ENCODE measurements at places on chromosomes 6 and 20.

DNA sequence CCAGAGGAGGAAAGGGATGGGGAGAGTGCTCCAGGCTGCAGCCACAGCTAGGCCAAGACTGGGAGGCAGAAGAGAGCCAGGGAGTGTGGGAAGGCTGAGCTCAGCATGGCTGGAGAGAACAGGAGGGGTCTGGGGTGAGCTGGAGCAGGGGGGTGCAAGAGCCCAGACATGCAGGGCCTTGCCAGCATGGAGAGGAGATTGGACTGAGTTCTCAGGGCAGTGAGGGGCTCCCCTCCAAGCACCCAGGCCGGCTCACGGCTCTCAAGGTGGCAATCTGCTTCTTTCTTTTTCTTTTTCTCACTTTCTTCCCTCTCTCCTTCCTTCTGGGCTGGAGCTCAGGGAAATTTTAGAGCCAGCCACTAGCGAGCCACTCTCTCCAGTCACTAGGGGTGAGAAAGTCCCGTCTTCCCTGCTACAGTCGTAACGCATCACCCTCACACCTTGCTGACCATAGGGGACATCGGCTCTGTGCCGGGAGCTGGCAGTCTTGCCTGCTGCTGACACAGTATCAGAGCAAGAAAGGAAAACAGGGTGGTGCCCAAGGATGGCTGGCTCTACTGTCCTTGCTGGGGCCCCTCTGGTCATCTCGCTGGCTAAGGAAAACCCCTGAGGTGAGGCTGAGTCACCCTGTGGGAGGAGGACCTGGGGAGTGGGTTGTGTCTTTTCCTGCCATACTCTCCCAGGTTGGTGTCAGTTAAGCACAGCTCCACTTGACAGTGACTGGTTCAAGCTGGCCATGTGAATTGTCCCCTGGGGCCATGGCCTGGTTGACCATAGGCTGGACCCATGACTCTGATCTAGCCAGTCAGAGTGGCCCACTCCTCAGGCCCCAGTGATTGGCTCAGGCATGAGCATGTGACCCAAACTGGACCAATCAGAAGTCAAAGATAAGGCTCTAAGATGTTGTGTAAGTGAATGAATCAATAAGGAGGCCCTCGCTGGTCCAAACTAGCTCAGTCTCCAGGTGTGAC, 135.1 kb upstream of the PMEPA1 start:
- no peak for DNase-seq

DNA sequence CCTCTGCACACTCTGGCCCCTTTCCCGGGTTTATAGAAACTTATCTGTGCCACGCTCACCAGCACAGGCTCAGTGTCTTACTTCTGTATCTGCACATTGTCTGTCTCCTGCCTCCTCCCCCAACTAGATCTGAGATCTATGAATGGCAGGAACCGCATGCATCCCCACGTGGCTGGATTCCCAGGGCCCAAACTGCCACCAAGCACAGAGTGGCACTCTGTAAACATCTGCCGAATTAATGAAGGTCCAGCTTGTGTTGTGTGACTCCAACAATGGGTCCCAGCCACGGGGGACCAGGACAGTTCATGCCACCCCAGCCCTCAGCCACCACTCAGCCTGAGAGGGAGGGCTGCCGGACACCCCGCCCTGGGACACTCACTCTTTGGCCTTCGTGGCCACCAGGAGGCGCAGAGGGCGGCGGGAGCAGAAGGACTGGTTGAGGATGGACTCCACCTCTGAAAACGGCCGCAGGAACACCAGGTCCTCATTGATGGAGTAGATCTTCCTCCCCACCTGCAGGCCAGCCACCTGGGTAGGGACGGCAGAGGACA, 171.1 kb downstream of the PREX1 start:
- DNase-seq: no peak

- no peak for DNase-seq
Observed at GRCh38 chr6:278494-278893, 13.8 kb upstream of the DUSP22 start.

DNA sequence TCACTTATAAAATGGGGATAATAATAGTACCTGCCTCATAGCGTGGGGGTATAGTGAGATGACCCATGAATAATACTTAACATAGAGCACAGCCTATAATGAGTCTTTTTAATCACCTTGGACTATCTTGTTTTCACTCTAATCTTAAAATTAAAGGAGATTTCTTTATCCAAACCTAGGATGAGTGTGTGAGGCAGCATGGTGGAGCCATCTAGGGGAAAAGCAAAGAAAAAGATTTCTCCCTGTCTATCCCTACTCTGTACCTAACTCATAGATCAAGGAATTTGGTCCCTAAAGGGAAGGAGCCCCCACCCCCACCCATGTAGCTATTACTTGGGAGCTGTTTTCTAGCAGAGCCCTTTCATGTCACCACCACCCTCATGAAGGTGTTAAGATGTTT, 45.2 kb upstream of the PAK5 start:
- DNase-seq: no peak

GRCh38 chr20:63307538-63308217, 14.7 kb downstream of the COL20A1 start:
- no peak for DNase-seq

DNA sequence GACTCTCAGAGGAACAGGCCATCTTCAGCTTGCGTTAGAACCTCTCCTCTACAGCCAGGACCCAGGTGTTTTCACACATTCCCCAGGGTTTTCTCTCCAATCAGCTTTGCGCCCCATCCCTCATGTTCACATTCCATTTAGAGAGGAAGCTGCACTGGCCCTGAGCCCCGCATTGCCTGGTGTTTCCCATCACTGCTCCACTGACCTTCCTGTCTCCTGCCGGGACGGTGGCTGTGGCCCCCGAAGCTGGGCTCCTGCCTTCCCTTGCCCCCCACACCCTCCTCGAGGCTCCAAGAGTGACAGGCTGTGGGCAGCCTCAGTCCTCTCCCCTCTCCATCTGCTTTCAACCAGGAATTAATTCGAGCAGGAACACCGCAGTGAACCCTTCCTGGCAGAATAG, 357.3 kb downstream of the THBS2 start:
- DNase-seq: no peak

GRCh38 chr20:63100926-63101699, 94.3 kb upstream of the BHLHE23 start:
- DNase-seq: no peak

DNA sequence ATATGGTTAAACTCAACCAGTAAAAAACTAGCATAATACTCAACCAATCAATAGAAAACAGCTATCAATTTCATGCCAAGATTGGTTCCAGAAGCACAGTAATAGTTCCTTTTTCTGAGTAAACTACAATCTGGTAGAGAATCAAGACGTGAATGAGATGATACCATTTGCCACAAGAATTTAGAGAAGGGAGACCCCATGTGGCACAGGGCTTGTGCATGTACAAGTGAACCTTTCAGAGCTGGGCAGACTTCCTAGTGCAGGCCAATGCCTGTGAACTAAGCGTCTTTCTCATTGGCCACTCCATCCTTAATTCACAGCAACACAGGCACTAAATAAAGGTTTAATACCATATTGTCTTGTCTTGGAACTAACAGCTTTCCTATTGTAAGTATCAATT, 213.5 kb downstream of the RFPL4B start:
- no peak for DNase-seq
